Stimulated activated CD4-positive, alpha-beta T cell treated with anti-CD3 and anti-CD28 coated beads, TNF-alpha, amount 100 ng/mL, for 1 hour (primary cell): ENCODE measurements at places on chromosomes 1 and 21.

DNA sequence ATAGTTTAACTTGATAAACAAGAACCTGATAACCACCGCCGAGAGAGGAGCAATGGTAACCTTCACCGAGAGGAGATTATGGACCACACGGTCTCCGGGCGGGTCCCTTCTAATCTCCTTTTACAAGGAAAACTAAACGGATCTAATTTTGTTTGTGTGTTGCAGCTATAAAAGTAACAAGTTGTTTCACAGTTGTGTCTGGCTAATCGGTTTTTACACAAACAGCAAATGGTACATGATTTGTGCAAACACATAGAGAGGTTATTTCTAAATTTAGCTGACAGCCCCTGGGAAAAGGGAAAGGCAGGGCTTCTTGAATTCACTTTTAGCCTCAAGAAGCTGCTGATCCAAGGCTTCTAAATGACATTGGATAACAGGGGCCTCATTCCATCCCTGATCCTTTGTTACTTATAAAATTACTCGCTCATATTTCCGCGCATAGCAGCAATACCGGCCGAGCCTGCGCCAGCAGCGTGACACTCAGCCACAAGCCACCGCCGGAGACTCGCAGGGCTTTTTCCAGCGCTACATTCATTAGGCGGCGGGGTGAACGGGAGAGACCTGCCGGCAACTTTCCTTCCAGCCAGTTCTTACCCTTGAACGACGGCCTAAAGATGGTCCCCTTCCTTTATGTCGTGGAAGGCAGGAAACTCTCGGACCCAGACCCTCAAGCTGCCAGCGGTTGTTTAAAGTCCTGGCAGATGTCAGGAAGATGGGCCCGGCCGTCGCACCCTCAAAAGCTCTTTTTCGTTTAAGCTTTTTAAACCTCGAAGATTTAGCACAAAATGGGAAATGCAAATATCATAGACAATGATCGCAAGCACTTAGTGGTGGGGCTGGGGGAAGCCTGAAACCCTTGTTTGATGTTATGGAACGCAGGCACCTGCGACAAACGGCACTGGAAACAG lies 4.4 kb downstream of the FOXD3 start:
- no peak for DNase-seq

DNA sequence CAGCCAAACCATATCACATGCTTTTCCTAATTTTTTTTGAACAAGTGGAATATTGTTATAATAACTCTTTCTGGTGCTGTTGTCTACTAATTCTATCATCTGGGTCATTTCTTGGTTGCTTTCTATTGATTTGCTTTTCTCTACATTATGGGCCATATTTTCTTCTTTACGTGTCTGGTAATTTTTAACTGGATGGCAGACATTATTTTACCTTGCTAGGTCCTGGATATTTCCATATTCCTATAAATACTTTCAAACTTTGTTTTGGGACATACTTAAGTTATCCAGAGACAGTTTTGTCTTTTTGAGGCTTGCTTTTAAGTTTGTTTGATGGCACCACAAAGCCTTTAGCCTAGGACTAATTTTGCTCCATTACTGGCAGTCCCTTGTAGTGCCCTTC lies 11.3 kb downstream of the HS2ST1 start:
- no peak for DNase-seq

DNA sequence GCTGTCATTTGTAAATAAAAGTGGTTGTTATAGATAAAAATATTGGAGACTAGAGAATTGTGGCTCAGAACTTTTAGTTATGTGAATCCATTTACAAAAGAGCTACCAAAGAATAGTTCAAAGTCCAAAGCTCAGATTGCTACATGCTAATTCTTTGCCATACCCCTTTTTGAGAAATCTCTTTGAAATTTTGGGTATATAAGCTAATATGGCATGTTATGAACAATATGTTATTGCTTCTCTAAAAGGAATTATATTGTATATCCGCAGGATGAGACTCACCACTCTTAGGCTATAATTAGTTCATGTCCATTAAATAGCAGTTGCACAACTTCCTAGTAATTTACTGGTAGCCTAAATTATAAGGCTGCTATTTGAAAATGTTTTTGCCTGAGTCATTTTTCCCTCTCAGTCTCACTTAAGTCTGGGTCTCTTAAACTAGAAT lies 178.0 kb downstream of the ZNF281 start:
- no peak for DNase-seq

DNA sequence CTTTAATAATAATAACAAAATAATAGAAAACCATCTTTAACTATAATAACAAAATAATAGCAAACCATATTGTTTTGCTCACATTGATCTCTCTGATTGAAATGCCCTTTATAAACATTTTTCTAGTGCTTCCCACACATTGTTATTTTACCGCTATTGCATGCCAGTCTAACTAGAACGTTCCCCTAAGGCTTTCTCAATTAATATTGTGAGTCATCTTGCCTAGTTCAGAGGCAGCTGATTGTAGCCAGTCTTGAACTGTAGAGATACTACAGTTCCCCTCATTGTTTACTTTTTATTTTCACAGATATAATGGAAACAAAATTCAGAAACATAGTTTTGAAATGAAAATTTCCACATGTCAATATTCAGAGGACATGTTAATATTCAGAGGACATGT lies 192.3 kb upstream of the ADGRL4 start:
- no peak for DNase-seq
